GF-D8 (cell line): ENCODE measurements at places on chromosomes 2 and 18.

- no peak for DNase-seq
Measured at GRCh38 chr2:455913-456312, 168.0 kb upstream of the ALKAL2 start.

DNA sequence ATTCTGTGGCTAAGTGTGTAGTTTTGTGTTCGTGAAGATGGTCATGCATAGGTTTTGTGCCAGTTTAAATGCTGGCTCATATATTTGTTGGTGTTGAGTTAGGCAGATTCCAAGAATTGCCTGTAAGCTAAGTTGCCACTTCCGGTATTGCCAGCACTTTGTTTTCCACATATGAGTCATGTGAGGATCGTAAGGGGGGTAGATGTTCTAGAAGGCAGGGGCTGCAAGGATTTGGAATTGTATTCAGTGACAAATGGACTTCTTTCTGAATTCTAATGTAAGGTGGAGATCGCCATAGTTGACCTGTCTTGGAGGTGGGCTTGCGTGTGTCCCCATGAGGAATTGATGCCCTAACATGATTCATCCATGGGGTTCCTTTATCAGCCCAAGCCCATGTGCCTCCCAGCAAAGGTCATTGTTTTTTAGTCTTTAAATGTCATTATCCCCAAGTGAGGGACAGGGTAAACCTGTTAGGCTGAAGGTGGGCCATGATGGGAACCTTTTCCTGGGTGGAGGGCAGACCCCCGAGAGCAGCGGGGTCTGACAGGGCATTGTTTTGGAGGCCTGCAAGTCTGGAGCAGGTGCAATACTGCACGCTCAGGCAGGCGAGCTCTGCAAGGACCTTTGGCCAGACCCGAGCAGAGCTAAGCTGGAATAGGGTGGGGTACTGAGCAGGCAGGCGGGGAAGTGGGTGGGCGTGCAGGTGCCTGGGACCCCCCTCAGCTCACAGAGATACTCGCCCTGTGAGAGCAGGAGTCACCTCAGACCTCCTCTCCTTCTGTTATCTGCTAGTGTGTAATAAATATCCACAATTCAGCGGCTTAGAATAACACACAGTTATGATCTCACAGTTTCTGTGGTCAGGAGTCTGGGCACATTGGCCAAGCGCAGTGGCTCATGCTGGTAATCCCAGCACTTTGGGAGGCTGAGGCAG is 77.4 kb downstream of the LRRFIP1 start:
- DNase-seq, result peak; percentile 44

DNA sequence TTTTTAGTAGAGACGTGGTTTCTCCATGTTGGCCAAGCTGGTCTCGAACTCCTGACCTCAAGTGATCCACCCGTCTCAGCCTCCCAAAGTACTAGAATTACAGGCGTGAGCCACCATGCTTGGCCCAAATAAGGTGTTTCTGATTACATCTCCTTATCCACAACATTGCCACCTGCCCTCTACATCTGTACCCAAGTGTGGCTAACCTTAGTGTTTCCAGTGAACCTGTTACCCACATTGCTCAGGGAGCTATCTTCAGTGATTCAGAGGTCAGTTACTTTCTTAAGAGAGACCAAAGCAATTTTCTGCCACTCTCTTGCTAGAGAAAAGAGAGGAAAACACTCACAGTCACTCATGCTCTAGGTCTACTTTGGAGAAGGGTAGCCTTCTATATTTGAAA is 115.0 kb upstream of the SLC39A10 start:
- no peak for DNase-seq

- no peak for DNase-seq
Measured at GRCh38 chr2:36173760-36174404, 181.7 kb upstream of the CRIM1 start.

GRCh38 chr2:139165041-139165440 is 384.9 kb upstream of the NXPH2 start:
- DNase-seq, result no peak

GRCh38 chr2:197191940-197192322 is 118.6 kb downstream of the ANKRD44 start:
- DNase-seq, result no peak

- DNase-seq, result no peak
Measured at GRCh38 chr2:30629866-30630265, 177.4 kb downstream of the CAPN13 start.

DNA sequence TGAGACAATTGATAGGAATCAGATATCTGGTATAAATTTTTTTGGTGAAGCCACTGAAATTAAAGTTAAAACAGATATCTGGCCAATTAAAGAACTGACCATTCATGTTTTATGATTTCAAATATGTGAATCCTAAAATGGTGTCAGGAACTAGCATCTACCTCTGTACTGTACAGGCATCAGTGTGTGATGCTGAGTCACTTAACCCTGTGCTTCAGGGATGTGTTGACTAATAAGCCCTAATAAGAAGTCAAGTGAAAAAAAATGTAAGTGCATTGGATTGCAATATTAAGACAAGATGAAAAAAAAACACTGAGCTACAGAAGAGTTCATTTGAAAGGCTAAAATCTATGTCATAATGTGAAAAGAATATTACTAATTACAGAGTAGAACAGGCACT is 9.1 kb upstream of the UNC80 start:
- DNase-seq, result no peak
